ENCODE measurements at places on chromosomes 5 and 9. TPM values are rescaled to one million over a fixed set of nuclear protein-coding genes. Genes with fewer than 3 reads are reported as not detected.

GRIA1 gene
- not detected for total RNA-seq

ANKH gene
- 87.2 TPM for total RNA-seq

C5 gene
- 3.4 TPM for total RNA-seq

INSL6 gene
- total RNA-seq, result not detected

SLCO6A1 gene
- total RNA-seq, result not detected

ROPN1L gene
- not detected for total RNA-seq

LCN15 gene
- total RNA-seq, result not detected

IL13 gene
- 4.8 TPM for total RNA-seq

SLC1A1 gene
- 0.29 TPM for total RNA-seq

PDZD2 gene
- total RNA-seq, result not detected

F2RL1 gene
- 1.8 TPM for total RNA-seq

S1PR3 gene
- 0.58 TPM for total RNA-seq

TGFBI gene
- total RNA-seq, result not detected

DNA sequence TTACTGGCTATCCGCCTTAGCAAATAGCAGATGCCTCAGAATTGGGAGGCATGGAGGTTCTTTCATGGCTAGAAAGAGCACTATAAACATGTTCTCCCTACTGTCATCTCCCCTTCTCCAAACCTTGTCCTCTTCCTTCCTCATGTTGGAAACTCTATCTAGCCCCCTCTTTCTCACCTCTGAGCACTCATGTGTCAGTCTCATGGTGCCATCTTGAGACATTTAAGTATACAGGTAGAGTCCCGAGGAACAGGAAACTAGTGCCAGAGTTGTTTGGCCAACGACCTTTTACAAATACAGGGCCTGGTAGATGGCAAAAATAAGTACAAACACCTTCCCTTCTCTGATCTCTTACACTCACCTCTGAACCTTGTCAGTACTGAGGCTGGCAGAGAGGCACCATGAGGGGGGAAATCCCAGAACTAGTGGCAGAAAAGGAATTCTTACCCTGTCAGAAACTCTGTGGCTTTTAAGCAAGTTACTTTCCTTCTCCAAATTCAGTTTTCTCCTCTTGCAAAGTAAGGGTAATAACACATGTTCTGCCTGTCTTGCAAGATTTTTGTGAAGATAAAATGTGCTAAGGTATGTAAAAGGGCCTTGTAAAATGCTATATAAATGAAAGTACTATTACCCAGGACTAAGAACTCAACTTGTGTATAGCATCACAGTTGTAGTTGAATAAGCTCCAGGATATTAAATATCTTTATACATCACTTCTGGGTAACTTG is 94.1 kb upstream of the SNX2 start:
- no peak for DNase-seq

- DNase-seq, result no peak
Measured at GRCh38 chr9:24118190-24118589, 292.1 kb upstream of the ELAVL2 start.

GRCh38 chr9:34457266-34458012 is 931 bp downstream of the FAM219A start:
- DNase-seq, result peak; percentile 33

DNA sequence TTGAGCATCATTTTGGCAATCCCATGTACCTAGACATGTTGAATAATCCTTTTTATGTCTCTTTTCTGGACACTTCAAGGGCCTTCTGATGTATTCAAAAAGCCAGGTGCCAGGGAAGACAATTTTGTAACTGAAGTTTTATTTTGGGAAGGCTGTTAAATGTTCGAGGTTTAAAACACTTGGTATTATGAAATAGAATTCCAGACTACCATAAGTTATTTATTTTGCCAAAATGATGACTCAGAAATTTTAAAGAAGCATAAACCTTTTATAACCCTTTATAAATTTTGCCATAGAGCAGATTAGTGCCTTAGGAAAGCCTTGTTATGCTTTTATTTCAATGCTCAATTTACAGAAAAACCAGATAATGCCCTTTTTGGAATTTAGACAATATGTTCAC is 30.3 kb upstream of the UHRF2 start:
- no peak for DNase-seq

GRCh38 chr9:29750062-29750461 is 2176.8 kb upstream of the C9orf72 start:
- DNase-seq, result no peak

- no peak for DNase-seq
Measured at GRCh38 chr9:99579964-99580363, 241.7 kb upstream of the NR4A3 start.

- no peak for DNase-seq
Measured at GRCh38 chr5:113295111-113295539, 139.7 kb downstream of the TSSK1B start.

DNA sequence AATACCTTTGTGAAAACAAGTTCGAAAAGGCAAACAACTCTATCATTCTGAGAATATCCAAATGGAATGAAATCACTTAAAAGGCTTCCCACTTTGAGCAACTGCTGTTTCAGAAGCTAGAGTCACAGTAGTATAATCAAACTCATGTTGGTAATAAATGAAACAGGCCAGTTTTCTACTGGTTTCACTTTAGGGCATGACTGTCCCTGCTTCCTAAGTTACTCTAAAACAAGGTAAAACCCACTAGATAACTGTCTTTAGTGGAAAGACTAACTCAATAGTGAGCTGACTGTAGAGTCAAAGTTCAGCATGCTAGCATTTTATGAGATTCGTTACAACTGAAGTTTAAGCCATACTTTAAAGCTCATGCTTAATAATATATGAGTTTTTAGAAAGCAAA is 6.0 kb downstream of the CDC26 start:
- no peak for DNase-seq

- DNase-seq, result no peak
Measured at GRCh38 chr9:534886-535285, 306.6 kb upstream of the DMRT1 start.

DNA sequence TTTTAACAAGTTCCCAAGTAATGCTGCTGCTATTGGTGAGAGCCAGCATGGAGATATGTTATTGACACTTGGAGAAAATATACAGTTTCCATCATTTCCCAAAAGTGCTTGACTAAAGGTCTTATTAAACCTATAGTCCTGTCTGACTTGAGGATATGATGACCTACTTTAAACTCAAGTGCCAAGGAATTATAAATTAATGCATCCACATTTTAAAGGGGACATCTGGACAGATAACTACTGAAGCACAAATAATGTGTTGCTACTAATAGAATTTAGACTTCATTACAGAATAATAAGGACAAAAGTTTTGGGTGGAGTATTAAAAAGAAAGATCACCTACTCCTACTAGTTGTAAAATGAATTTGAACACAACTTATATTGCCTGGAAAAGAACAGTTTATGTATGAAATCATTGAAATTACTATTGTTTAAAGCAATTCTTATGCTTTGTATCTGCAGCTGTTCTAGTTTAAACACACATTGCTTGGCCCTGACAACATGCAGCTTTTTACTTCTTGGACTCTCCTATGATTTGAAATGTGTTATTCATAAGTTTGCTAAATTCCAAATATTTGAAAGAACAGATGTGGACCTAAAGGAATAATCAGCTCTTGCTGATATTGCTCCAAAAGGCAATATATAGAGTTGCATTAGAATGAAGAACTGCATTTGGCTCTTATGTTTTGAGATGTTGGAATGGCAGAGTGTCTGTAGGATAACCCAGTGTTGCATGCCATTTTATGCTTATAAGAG is 73.4 kb downstream of the SGCD start:
- no peak for DNase-seq

DNA sequence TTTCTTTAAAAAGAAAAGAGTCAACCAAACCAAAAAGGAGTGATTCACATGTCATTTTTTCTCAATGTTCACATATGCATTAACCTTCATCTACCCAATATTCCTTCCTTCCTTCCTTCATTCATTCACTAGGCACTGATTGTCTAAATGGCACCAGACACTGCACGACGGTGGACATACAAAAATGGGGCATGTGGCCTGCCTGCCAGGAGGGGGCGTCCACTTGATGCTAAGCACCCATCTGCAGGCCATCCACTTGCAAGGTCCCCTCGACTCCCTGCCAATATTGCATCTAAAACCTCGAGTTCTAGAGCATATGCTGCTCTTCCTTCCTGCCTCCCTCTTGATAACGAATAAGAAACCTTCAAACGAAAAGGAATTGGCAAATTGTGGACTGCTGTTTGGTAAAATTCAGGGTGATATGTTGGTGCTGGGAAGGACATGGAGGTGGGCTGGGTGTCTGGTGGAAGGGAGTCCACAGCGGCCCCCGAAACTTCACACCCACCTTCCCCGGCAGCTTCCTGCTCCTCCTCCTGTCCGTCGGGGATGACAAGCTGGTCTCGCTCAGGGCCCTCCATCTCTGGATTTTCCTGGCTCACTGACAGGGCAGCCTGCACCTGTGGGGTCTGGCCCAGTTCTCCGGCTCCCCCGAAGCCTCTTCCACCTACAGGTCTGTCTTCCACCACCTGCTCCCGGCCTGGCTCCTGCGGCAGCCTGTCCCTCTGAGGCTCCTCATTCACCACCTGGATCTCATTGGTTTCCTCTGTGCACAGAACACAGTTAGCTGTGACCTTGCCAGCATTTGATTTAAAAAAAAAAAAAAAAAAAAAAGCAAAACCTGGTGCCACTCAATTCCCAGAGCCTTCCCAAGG is 64.3 kb downstream of the GOLM1 start:
- peak; percentile 31 for DNase-seq

- DNase-seq, result no peak
Measured at GRCh38 chr5:586751-587285, 25.3 kb upstream of the CEP72 start.

- no peak for DNase-seq
Measured at GRCh38 chr5:9468060-9468388, 77.9 kb downstream of the SEMA5A start.

DNA sequence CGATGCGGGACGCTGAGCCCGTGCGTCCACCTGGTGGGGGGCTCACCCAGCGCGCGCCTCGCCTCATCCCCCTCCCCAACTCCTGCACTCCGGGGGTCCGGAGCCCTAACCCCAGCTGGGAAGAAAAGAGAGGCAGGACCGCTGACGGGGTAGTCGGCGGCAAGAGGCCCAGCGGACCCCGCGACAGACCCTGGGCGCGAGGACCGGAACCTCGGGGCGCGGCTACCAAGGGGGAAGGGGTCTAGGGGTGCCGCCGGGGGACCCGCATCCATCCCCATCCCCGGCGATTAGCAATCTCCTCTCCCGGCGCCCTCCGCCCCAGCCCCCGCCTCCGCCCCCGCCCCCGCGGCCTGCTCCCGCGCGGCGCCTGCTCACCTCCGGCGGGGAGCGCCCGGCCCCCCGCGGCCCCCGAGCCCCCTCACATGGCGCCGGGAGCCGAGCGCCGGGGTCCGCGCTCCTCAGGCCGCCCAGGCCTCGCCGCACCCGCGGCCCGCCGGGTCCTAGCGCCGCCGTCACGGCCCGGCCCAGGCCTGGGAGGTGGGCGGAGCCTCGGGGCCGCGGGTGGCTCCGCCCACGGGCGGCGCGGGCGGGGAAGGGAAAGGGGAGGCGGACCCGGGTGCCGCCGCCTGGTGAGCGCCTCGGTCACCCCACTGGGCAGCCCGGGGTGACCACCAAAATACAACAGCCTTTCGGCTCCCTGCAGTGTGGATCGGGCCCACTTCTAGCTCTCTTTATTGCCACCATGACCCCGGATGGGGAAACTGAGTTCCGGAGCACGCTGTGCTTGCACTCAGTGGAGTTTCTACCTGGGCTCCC is at the start of gene ST6GALNAC6:
ST6GALNAC6 (minus strand) TSS at position 476 of the 816 bp plus-strand sequence. CDS start 1,622 bp downstream, outside the sequence.
- DNase-seq, result peak; percentile 76

- DNase-seq, result no peak
Measured at GRCh38 chr9:36924757-36925432, 109.2 kb downstream of the PAX5 start.

DNA sequence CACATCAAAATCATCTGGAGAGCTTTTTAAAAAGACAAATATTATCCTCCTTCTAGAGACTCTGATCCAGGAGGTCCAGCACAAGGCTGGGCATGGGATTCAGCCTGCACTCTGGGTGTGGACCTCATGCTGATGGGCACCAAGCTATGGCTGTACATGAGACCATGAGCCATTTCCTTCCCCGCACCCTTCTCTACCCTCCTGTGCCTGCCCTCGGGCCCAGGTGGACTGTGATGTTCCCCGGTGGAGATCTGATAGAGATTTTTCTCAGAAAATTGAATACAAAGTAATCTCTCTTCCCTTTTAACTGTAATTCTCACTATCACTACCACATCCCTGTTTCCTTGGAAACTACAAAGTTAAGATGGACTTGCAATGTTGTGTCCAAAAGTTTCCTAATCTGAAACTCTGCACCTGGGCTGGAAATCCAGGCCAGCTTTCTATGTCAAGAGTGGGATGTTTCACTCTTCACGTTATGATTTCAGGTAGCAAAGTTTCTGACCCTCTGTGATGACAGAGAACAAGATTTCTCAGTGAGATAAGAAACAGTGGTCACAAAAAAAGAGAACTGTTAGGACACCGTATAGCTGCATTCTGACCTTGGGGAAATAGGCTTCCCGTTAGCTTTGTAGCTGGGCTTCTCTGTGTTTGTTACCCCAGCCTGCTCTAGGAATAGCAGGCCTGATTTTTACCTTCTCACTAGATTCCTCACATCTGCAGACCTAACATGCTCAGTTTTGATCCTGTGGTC is 11.5 kb downstream of the SFXN1 start:
- no peak for DNase-seq

DNA sequence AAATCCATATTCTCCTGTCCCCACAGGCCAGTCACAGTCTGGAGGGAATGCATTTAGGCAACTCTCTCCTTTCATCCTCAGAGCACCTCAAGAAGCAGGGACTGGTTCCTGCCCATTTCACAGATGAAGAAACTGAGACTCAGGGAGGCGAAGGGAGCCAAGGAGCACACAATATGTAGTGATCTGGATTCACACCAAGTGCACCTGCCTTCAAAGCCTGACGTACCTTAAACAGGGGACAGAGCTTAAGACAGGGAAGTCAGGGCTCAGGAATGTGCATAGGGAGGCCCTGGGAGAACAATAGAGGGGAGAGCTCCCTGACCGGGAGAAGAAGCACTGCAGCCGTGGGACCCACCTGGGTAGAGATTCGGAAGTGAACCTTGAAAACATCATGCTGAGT is 83.0 kb downstream of the GABBR2 start:
- no peak for DNase-seq

DNA sequence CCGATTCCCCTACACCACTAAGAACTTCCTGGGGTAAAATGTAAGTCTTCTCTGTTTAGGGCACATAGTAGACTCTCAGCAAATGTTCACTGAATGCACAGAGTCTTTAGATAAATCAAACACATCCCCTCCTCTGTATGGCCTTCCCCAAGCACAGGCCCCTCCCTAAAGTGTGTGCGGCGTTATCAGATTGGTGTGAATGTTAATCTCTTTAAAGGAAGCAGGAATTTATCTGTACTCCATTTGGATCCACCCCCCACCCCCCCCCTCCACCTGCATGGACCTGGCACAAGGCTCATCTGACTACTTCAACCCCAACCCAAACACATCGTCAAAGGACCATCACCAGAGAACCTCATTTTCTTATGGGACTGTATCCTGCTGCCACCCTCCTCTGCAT is 6.3 kb downstream of the PCDH1 start:
- no peak for DNase-seq

GRCh38 chr5:4189317-4189716 is 593.7 kb downstream of the IRX1 start:
- peak; percentile 35 for DNase-seq

DNA sequence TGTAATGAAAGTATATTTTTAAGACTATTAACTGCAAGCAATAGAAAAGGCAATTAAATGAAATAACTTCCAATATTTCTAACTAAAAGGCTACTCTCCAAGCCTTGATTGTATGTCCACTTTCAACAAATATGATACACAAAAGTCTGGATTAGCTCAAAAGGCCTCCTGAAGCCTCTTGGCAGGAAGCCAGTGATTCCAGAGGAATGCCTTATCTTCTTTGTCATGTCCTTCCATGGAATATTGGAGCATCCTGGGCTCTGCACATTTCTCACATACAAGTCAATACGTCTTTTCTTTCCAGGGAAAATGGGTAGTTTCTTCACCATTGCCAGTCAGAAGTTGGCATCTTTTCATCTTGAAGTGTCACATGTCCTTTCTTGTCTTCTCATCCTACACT is 357.8 kb downstream of the KDM4C start:
- no peak for DNase-seq
